ENCODE measurements at places on chromosomes 2 and 18.

DNA sequence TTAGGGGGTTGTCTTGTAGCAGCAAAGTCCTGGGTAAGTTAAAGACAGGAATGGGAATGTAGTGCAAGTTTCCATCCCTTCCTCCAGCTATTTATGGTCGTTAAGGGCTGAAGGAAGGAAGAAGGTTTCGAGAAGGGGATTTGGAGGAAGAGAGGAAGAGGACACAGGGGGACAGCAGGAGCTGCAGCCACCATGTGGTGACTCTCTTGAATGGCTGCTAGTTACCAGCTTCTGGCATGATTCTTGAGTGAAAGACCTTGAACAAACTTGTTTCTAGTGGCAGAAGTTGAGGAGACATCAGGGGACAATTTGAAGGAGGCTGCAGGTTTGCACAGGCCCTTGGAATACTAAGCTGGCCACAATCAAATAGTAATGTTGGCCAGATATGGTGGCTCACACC is 116.6 kb downstream of the MTX2 start:
- no peak for DNase-seq

DNA sequence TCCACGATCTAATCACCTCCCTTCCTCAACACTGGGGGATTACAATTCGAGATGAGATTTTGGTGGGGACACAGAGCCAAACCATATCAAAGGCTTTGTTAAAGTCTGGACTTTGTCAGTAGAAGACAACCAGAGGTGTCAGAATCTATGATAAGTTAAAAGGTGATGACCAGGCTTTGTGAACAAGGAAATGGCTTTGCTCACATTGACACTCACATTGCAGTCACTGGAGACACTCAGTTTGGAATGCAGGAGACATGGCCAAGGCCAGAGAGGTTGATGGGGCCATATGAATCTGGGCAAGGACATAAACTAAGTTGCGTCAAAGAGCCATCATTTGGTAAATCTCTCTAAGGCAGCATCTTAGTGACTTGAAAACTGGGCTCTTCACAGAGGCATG is 678.2 kb upstream of the FSHR start:
- DNase-seq, result no peak

DNA sequence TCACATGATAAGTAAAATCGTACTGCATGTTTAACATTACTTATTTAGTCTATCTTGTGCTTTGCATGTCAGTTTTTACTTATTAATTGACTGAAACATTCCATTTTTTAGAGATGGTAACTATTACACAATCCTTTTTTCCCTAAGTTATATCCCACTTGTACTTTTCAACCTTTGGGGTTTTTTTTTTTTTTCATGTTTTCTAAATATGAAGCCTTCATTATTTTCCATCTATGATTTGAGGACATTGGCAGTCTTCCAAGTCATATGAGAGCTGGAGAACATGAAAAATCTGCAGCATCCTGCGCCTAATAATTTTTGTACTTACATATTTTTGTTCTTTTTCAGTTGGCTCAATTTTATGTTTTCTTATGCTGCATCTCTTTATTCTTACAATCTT is 113.9 kb downstream of the MYO1B start:
- no peak for DNase-seq

DNA sequence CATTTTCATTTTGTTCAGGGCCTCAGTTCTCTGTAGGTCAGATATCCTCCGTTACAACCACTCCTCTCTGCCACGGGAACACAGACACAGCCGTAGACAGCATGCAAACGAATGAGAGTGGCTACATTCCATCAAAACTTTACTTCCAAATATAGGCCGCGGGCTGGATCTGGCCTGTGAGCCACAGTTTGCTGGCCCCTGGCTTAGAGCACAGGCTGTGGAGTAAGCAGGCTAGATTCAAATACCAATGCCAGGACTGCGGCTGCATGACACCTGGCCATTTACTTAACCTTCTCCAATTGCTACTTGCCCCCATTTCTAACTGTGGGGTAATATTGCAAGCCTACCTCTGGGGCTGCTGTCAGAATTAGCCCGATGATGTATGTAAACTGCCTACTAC is 325.8 kb upstream of the POU3F3 start:
- DNase-seq, result no peak

- no peak for DNase-seq
Measured at GRCh38 chr2:241339839-241340630, 16.1 kb upstream of the FARP2 start.

GRCh38 chr2:189188115-189188805 is 8.7 kb upstream of the COL5A2 start:
- DNase-seq, result no peak

DNA sequence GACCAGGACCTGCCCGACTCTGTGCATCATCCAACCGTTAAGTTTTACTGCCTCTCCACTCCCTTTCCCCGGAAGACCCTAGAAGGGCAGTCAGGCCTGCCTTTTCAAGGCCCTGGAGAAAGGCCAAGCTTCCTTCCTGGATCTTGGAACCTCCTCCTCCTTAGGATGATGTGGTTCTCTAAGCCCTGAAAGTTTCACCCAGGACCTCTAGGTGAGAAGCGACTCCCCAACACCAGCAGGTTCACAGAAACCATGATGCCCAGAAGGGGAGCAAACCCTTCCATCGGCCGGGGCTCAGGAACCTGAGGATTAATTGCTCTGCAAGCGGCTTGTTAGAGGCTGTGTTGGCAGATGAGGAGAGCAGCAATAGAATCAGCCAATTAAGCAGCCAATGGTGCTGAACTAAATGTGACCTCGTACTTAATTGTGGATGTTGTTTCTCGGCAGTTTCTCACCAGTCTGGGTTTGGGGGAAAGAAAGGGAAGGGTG is 94.2 kb upstream of the FZD7 start:
- DNase-seq, result no peak

GRCh38 chr2:10762651-10763460 is 41.4 kb downstream of the ATP6V1C2 start:
- no peak for DNase-seq

GRCh38 chr2:222709191-222709891 is 37.9 kb downstream of the MOGAT1 start:
- peak; percentile 22 for DNase-seq

GRCh38 chr2:16243411-16243996 is 303.2 kb downstream of the MYCN start:
- no peak for DNase-seq

DNA sequence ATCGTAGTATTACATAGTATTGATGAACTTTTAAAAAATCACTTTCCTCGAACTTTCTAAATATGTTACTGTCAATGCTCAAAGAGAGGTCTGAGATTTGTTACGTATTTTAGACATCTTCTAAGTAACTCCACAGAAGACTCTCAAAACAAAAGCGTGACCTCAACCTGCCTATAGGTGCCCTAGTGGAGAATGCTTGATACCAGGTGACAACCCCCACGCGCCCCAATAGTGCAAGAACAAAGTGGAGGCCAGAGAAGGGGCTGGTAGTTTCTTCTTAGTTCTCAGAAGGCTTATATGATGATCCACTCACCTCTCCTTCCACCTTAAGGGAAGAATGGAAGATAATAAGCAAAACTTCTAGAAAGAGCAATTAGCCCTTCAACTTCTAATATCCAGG is 102.6 kb downstream of the ANKRD44 start:
- no peak for DNase-seq
